ENCODE measurements at places on chromosomes 3 and 15.
A peak's percentile ranks its signal among the peaks of the same experiment; 100 is the strongest.

GRCh38 chr3:88075072-88075471 lies 16.0 kb downstream of the ZNF654 start:
- DNase-seq: no peak

DNA sequence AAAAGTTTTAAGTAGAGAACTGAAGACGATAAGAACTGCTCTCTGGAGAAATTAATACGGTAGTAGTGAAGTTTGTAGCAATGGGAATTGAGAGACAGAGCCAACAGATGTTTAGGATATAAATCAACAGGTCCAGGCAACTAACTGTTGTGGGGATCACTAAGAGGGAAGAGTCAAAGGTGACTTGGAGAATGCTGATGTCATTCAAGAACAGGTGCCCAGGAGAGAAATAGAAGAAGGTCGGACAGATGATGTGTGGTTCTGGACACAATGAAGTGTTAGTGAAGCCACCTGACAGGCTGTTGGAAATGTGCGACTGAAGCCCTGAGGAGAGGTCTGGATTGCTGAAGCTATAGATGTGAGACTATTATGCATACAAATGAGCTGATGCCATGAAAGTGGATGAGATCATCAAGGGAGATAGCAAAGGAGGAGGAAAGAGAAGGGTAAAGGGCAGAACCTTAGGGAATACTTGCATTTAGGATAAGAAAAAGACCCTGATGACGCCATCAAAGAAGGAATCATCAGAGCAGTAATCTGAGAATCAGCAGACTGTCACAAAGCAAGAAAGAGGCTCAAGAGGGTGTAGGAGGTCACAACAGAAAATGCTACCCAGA lies 183.7 kb downstream of the FRMD5 start:
- no peak for DNase-seq

- no peak for DNase-seq
Measured at GRCh38 chr15:92457471-92458041, 63.9 kb downstream of the ST8SIA2 start.

DNA sequence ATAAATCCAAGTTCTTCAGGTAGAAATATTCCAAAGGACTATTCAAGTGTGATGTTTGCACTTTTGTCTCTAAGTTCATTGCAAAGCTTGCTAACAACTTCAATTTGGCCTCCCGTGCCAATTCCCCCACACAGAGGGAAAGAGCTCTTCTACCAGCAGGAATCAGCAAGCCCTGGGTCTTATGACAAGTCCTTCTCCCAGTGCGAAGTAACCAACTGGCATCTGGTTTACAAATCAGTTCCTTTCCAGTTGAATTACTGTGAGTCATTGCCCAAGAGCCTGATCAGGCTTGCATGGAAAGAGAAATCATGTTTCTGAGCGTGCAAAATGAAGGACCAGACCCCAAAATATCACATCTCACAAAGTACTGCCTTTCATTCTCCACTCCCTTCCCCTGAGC lies 62.7 kb upstream of the SLCO3A1 start:
- no peak for DNase-seq

- no peak for DNase-seq
Measured at GRCh38 chr3:107430214-107430995, 53.2 kb downstream of the CCDC54 start.

DNA sequence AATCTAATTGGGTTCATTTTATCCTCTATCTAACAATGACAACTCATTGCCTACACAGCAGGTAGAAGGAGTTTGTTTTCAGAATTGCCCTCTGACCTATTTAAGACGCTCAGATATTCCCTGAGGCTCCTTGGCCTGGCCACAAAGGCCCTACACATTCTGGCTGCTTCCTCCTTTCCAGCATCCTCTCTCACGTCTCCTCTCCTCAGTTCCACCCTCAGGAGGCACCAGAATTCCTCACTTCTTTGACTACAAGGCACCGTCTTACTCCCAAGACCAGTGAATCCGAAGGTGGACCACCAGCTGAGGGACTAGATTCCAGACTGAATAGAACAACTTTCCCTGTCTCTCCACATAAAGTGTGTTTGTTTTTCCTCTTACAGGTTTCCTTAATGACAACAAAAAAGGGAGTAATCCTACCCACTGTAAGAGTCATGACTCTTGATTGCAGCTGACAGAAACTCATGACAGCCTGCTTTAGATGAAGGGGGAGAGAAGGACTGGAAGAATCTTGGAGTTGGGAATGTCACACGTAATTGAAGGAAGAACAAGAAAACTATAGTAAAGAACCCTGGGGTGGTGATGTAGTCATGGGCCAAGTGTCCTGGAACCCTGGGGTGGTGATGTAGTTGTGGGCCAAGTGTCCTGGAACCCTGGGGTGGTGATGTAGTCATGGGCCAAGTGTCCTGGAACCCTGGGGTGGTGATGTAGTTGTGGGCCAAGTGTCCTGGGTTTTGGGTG lies 22.0 kb upstream of the MUC20 start:
- no peak for DNase-seq

- DNase-seq: peak; percentile 76
Measured at GRCh38 chr3:151037746-151038477, 47.6 kb upstream of the MED12L start.

DNA sequence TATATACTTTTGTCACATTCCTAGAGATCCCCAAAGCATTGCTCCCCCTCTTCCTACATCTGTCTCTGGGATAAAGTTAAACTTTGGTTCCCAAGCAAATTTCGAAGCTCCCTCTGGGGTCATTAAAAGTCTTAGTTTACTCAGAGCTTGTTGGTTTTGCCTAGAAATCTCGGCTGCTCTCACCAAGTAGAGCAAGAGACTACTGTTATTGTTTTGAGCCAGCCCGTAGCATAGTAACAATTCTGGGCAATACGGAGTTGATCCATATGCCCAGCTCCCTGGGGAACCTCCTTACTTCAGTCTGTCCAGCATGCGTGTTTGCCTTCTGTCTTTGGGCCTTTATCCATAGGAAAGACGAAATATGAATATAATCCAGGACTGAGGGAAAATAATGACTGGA lies 10.0 kb upstream of the P3H2 start:
- no peak for DNase-seq

Measured in BJ (cell line).